ENCODE measurements at places on chromosomes 4 and X. TPM values are rescaled to one million over a fixed set of nuclear protein-coding genes. Genes with fewer than 3 reads are reported as not detected.

GRCh38 chr4:107721436-107722100 is 1.5 kb upstream of the PAPSS1 start:
- DNase-seq = no peak

DNA sequence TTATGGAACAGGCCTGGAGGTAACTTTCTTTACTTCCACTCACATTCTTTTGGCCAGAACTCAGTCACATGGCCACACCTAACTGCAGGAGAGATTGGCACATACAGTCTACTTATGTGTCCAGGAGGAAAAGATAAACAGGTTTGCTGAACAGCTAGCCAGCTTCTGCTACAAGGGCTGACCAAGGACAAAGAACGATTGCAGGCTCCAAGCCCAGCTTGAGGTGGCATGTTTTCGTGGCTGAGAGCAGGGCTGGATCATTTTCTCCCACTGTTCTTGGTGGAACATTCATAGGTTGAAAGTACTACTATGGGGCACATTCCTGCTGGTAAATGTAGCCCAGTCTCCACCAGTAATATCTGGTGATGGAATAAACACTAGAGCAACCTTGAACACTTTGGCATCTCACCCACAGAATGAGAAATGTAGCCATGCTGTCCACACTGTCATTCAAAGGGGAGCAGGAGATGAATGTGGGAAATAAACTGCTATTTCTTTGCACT is 28.2 kb downstream of the NHS start:
- DNase-seq = no peak

DNA sequence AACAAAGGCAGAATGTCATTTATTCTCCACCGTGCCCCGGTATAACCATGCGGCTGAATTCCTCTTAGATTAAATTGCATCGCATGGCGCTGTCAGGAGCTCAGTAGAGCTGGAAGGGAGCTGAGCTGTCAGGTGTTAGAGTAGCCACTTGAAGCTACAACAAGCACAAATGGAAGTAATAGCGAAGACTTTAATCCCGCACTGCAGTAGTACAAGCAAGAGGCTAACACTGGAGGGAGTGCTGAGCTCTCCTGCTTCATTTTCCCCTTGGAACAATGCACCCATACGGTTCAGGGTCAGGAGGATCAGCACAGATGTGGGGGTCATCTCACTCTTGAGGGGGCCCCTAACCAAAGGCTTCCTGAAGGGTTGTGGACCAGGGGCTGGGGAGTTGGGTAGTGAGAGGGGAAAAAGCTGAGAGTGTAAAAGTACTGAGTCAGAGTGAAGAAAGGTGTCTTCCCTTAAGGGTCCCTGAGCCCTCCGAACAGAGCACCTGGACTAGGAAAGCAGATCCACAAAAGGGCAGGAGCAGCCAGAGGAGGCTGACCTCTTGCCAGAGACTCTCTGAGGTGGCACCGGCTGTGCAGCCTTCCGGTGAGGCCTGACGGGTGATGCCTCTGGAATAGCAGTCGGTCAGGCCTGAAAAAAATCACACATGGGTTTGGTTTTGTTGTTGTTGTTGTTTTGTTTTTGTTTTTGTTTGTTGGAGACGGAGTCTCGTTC is 36.0 kb upstream of the CBR4 start:
- no peak for DNase-seq

- DNase-seq = no peak
Observed at GRCh38 chr4:143251348-143251747, 66.6 kb downstream of the USP38 start.

DNA sequence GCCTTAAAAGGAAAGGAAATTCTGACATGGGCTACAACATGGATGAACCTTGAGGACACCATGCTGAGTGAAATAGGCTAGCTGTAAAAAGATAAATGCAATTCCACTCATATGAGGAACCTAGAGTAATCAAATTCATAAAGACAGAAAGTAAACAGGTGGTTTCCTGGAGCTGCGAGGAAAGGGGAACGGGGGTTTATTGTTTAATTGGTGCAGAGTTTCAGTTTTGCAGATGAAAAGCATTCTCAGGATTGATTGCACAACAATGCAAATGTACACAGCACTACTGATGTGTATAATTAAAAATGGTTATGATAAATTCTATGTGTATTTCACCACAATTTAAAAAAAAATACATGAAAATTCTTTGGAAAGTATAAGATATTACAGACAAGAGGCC is 24.0 kb downstream of the PLRG1 start:
- DNase-seq = no peak

DNA sequence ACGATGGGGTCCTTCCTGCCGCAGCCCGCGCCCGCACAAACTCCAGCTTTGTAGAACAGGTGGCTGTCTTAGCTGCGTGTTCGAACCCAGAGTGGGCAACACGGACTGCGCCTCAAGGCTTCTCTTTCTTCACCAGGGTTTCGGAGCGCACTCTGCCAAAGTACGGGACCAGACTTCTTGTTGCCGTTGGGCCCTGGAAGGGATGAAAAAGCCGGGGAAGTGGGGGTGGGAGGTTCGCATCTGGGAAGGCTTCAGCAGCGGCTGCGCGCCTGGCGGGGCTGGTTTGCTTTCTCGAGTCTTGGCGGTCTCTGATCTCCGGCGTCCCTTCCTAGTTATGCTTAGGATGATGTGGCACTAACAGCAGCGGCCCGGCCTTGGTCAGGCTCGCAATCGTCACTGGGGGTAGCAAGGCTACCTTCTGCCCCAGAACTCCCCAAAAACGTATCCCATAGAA is 673 bp downstream of the PARM1 start:
- DNase-seq = peak; percentile 3

GRCh38 chr4:155559915-155560314 is 106.7 kb upstream of the GUCY1A1 start:
- no peak for DNase-seq

GRCh38 chrX:26845056-26845455 is 618.1 kb downstream of the PPP4R3C start:
- no peak for DNase-seq

GRCh38 chrX:144732588-144732987 is 514.7 kb upstream of the SPANXN1 start:
- no peak for DNase-seq

DNA sequence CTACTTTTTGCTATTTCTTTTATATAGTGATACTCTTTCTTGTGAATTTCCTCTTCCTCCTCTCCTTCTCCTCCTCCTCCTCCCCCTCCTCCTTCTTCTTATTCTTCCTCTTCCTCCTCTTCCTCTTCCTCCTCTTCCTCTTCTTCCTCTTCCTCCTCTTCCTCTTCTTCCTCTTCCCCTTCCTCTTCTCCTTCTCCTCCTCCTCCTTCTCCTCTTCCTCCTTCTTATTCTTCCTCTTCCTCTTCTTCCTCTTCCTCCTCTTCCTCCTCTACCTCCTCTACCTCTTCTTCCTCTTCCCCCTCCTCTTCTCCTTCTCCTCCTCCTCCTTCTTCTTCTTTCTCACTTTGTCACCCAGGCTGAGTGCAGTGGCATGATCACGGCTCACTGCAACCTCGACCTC is 36.3 kb upstream of the RBMX start:
- DNase-seq = no peak

GRCh38 chr4:184099535-184099966 is 118.1 kb downstream of the ENPP6 start:
- no peak for DNase-seq

DNA sequence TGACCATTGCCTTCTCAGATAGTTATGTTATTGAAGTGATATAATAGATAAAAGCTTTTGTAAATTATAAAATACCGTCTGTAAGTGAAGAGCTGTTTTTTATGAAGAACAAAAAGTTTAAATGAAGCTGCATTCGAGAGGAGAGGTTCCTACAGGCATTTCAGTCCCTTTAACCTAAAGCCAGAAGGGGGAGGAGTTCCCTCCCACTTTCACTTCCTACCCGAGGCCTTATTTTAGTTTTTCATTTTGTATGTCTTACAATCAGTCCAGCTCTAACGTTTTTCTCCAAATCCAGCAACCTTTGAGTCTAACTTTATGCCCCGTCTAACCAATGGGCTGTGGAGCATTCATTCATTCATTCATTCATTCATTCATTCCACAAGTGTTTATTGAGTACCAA is 16.5 kb upstream of the SOX3 start:
- no peak for DNase-seq

DNA sequence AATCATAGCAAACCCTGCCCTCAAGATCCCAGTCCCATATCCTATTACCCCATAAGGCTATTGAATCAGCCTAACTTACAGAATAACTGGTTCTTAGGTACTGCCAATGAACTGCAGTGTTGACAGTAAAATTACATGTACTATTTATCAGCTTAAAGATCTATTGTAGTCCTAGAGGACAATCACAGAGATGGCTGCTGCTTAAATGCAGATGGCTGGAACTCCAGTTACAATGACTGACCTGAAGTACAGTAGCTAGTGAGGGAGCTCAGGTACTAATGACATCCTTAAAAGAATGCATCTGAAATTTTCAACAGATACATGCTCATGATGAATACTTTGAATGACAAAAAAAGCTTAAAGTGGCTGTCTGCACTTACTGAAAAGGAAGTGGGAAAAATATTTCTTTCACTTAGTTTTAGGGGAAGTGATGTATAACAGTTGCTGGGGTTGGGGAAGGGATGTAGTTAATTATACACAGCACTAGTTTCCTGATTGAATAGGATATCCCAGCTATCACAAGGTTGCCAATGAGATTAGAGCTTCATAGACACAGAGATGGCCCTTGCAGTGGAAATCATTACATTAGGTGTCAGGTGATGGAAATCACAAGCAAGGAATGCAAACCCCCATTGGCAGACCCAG is 42.0 kb downstream of the USP26 start:
- no peak for DNase-seq

GRCh38 chr4:5378002-5378401 is 326.7 kb downstream of the STK32B start:
- DNase-seq = peak; percentile 61

VCX3B gene
- not detected for total RNA-seq

TGIF2LX gene
- 0.69 TPM for total RNA-seq
